ENCODE measurements at places on chromosomes 2 and 18. TPM values are rescaled to one million over a fixed set of nuclear protein-coding genes. Genes with fewer than 3 reads are reported as not detected.

DNA sequence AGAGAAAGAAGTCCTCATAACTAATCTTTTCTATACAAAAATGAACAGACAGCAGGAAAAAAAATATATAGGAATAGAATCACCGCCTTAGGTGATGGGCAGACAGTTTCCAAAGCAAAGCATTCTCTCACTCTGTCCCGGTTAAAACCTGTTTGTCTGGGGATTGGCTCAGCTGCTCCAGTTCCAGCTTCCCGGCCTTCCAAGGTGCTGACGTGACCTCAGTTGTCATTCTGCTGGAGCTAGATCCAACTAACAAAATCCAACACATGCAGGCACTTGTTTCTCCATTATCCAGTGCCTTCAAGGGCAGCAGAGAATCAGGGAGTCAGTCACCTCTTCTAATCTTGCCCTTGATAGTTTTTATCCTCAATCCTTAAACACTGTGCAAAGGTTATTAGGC is 52.8 kb downstream of the IKZF2 start:
- DNase-seq, result no peak

GRCh38 chr2:43058726-43059110 is 167.7 kb downstream of the ZFP36L2 start:
- no peak for DNase-seq

The SPATA3 gene
- total RNA-seq, result not detected

- no peak for DNase-seq
Observed at GRCh38 chr2:233223059-233223894, 28.2 kb upstream of the ATG16L1 start.

The MARCO gene
- not detected for total RNA-seq

GRCh38 chr2:42459296-42459695 is 34.5 kb downstream of the KCNG3 start:
- no peak for DNase-seq

DNA sequence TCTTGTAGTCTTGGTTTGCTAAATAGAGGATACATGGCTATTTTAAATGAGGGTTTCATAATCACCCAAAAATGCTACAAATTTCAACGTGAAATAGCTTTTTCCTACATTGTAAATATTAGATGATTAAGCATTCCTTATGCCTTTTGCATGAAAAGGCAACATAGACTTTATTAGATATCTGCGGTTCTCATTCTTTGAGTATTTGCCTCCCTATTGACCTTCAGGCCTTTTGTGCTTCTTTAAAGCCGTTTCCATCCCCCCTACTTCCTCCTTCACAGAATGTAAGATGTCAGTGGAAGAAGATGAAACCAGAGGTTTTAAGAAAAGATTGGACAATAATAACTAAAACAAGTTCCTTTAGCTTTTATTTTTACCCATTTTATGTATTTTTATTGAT is 144.1 kb downstream of the UBE2E3 start:
- DNase-seq, result no peak

Data from activated naive CD4-positive, alpha-beta T cell treated with anti-CD3 and anti-CD28 coated beads for 36 hours (primary cell).